Right hindlimb (tissue), 1 donor: ENCODE measurements at places on chromosomes 7 and 10.

DNA sequence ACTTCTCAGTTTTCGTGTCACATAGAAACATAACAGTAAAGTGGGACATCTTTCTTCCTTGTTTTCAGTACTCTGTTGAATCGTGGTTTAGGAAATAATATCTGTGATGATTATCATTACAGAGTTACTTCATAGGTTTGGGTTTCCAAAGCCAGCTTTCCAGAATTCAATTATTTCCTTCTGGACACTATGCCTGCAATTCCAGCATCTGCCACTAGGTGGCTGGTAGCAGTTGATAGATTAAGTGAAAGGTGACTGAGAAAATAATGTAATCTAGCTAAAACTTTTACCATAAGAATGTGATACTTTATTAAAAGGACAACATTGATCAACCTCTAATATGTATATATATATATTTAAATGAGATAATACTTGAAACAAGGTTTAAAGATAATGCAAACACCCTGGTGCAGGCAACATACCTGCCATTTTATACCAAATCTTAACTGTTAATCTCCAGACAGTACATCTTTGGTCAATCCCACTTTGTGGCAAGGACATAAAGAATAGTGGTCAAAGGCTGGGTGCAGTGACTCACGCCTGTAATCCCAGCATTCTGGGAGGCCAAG is 102.6 kb downstream of the SH3PXD2A start:
- DNase-seq = no peak

- DNase-seq = no peak
Measured at GRCh38 chr7:39978230-39978934, 28.3 kb downstream of the CDK13 start.

- DNase-seq = no peak
Measured at GRCh38 chr10:90167174-90168064, 466.0 kb downstream of the KIF20B start.

DNA sequence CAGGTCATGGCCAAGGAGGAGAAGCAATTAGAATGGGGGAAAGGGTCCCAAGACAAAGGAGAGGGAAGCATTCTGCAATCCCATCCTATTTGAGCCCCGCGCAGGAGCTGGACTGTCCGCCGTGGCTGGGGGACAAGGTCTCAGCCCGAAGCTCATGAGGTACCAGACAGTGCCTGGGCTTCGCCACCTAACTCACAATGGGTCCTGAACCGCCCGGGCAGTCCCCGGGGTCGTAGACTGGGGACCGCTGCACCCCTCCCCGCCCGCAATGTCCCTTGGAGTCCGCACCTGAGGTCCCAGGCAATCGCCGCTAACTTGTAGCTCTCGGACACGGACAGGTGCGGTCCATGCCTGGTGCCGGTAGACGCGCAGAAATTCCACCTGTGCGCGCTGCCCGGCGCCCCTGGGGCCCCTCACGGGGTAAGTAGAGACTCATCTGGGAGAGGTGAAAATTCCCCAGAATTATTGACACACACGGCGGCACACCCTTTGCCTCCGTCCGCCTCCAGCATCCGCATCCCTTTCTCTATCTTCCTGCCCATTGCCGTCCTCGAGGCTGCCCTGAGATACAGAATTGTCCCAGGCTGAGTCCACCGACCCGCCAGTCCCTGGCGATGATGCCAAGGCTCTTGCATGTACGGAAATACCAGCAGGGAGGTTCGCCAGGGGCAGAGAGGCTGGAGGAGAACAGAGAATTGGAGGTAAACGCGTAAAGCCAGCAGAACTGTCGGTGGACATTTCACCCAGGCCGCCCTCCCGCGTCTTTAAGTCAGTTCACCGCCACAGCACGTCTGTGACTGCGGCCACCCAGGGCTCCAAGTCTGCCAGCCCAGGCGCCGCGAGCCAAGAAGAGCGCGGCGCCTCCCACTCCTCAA is 1.8 kb downstream of the CHRM2 start:
- DNase-seq = no peak

GRCh38 chr10:114600057-114600456 is 58.0 kb downstream of the ABLIM1 start:
- DNase-seq = no peak

DNA sequence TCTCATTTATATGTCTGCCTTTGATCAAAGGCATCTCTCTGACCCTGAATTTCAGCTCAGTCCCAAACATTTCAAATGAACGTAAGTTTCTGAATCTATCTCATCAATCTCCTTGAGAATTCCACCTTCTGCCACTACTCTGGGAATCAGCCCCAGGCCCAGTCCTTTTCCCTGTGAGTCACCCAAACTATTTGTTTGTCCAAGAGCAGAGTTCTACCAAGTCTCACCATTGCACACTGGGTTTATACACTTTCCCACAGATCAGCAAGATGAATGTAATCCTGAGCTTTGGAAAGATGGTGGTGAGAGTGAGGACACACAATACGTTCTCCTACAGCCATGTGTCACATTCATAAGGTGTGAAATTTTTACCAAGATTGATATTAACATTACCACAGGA is 251.3 kb upstream of the VWC2 start:
- DNase-seq = no peak

DNA sequence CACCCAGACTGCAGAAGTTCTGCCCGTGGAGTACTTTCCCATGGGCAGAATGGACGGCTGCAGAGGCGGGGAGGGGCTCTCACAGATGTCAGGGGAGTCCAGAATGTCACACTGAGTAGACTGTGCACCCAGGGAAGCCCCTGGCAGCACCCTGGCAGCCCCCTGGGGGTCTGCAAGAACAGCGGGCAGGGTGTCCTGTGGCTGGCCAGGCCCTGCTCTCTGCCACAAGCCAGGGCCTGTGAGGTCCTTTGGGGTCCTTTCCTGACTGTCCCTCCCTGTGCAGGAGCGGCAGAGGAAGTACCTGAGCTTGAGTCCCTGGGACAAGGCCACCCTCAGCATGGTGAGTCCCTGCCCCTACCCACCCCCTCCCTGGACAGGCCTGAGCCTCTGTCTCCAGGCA is 6.1 kb upstream of the SH2B2 start:
- DNase-seq = no peak

- no peak for DNase-seq
Measured at GRCh38 chr7:142882338-142882678, 3.2 kb downstream of the TRPV6 start.

- no peak for DNase-seq
Measured at GRCh38 chr10:75465450-75465827, 34.0 kb downstream of the LRMDA start.

- peak; percentile 24 for DNase-seq
Measured at GRCh38 chr7:8724080-8724718, 290.8 kb downstream of the NXPH1 start.

DNA sequence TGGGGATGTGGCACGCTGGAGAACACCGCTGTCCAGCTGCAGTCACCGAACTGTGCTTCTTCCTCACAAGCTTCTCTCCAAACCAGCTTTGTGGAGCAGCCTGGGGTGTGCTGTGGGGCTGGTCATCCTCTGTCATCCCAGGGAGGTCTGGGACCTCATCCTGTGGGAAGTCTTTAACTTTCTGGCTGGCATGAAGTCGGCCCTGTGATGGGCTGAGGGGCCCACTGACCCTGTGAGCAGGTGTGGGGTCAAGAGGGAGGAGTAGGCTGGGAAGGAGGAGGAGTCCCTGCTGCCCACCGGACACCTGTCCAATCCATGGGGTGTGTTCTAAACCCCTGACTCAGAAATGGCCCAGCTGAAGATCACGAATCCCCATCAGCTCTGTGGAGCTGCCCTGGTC is 136.2 kb upstream of the SHH start:
- DNase-seq = no peak

- no peak for DNase-seq
Measured at GRCh38 chr7:18202315-18203045, 174.8 kb upstream of the PRPS1L1 start.

DNA sequence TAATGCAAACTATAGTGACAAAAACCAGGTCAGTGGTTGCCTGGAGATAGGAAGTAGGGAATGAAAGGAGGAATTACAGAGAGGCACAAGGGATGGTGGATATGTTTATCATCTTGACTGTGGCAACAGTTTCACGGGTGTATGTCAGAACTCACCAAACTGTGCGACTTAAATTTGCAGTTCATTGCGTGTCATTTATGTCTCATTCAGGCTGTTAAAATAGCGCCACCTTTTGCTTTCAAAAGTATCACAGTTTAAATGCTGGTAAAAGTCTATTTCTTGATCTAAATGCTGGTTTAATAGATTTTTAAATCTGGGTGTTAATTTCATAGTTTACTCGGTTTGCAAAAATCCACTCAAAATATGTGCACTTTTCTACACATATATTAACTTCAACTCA is 51.0 kb downstream of the PTTG1IP2 start:
- no peak for DNase-seq

DNA sequence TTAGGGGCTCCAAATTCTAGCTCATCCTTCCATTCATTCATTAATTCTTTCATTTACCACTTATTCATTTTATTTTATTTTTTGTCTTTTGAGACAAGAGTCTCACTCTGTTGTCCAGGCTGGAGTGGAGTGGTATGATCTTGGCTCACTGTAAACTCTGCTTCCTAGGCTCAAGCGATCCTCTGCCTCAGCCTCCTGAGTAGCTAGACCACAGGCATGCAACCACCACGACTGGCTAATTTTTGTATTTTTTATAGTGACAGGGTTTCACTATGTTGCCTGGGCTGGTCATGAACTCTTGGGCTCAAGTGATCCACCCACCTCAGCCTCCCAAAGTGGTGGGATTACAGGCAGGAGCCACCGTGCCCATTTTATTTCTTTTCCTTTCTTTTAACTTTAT is 31.6 kb downstream of the FGF8 start:
- no peak for DNase-seq

DNA sequence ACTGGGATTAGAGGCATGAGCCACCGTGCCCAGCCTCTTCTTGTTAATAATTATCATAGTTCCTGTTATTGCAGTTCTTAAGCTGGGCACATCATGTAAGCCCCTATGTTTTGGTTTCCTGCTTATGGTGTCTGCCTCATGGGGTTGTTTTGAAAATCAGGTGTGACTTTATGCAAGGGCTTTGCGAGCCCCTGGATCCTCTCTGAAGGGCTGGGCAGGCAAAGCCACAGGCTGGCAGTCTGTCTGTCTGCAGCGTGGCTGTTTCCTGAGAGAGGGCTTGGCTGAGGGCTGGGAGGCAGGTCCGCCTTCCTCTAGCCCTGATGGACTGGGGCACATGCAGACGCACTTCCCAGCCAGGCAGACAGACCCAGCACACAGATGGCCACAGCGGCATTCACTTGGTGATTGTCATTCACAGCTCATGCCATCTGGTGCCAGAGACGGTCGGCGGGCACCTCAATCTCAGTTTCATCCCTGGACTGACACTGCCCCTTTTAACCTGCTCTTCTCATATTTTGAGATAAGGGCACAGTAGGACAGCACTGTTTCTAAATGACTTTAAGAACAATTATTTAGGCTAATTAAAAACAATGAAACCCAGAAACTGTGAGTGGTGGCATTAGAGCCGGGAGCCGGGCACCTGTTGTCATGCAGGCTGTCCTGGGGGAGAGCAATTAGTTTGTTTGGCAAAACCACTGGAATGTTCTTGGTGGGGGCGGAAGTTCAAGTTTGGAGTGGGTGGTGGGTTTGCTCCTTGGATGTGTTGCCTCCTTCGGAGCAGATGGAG is 35.5 kb downstream of the RBM20 start:
- peak; percentile 86 for DNase-seq

DNA sequence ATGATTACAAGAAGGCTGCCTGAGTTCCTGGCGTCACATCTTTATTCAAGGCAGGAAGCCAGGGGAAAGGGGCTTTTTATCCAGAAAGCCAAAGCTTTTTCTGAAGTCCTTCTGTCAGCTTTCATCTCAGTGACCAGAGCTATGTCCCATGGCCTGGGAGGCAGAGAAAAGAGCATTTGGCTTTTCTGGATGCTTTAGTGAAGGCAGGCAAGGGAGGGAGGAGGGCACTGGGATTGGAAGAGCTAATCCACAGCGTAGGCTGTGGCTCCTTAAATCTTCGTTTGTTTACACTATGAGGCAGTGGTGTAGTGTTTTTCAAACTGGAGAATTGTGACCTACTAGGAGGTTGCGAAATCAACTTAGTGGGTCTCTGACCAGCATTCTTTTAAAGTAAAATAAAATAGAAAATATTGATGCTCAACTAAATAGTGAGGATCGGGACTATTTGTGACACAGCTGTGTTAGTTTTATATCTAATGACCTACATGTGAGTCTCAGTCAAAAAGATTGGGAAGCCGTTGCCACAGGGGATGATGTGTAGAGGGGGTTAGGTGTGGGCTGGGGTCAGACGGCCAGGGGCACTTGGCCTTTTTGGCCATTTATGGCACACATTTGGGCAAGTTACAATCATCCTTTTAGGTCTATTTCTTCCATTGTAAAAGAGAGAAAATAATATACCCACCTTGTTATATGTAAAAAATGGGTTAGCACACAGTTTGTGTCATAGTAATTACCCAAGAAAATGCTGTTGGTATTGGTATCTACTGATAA is 14.1 kb downstream of the CRYGN start:
- DNase-seq = peak; percentile 22

GRCh38 chr7:110372685-110373084 is 718.2 kb upstream of the LRRN3 start:
- no peak for DNase-seq

GRCh38 chr7:74027683-74028320 is at the start of gene ELN:
ELN (plus strand) TSS chr7:74028173; CDS start chr7:74028188, 15 bp downstream.
- DNase-seq = peak; percentile 96

- DNase-seq = no peak
Measured at GRCh38 chr7:38863601-38864291, 45.2 kb downstream of the VPS41 start.

GRCh38 chr7:24936121-24936824 is 43.7 kb downstream of the OSBPL3 start:
- DNase-seq = no peak

DNA sequence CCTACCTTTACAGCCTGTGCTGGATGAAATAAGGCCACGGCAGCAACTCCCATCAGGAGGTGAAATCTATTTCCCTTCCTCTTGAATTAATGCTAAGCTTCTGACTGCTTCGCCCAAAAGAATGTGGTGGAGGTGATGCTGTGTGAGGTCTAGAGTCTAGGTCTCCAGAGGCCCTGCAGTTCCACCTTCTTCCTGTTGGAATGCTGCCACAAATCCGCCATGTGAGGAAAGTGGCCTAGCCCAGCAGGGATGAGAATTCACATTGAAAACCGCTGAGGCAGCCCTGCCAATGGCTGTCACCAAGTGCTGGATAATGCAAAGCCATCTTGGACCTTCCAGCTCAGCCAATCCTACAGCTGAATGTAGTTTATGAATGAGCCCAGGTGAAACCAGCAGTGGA is 28.0 kb downstream of the RHOBTB1 start:
- no peak for DNase-seq

- DNase-seq = no peak
Measured at GRCh38 chr10:72948762-72949161, 5.8 kb downstream of the PLA2G12B start.

GRCh38 chr10:68876246-68877138 is 24.6 kb upstream of the DDX50 start:
- no peak for DNase-seq

GRCh38 chr7:55524558-55525310 is 47.6 kb downstream of the VOPP1 start:
- no peak for DNase-seq

GRCh38 chr7:44318332-44318731 is 7.1 kb downstream of the CAMK2B start:
- DNase-seq = no peak

- no peak for DNase-seq
Measured at GRCh38 chr10:74255214-74255613, 104.2 kb downstream of the ADK start.
